ENCODE measurements at places on chromosomes 11 and 22.

GRCh38 chr11:79414644-79415317 lies 26.0 kb downstream of the TENM4 start:
- no peak for DNase-seq

GRCh38 chr11:126892756-126893155 lies 107.8 kb downstream of the KIRREL3 start:
- no peak for DNase-seq

- DNase-seq: peak; percentile 21
Observed at GRCh38 chr22:24423519-24424000, 3.8 kb upstream of the ADORA2A start.

DNA sequence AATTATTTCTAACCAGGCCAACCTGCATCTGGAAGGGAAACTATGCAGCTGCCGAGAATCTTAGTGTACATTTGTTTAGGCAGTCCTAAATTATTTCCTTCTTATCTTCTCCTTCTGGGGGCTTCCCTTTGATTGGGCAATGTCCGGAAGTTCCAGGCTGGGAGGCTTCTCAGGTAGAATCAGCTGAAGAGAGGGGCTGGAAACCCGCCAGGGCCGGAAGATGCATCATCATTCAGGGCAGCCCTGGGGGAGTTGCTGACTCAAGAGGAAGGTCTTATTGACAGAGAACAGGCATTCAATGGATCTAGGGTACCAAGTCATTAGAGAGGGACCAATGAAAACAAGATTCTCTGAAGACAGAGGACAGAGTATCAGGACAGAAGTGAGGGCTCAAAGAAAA lies 150.7 kb downstream of the BLID start:
- no peak for DNase-seq

GRCh38 chr11:82458761-82459160 lies 274.9 kb downstream of the FAM181B start:
- no peak for DNase-seq

DNA sequence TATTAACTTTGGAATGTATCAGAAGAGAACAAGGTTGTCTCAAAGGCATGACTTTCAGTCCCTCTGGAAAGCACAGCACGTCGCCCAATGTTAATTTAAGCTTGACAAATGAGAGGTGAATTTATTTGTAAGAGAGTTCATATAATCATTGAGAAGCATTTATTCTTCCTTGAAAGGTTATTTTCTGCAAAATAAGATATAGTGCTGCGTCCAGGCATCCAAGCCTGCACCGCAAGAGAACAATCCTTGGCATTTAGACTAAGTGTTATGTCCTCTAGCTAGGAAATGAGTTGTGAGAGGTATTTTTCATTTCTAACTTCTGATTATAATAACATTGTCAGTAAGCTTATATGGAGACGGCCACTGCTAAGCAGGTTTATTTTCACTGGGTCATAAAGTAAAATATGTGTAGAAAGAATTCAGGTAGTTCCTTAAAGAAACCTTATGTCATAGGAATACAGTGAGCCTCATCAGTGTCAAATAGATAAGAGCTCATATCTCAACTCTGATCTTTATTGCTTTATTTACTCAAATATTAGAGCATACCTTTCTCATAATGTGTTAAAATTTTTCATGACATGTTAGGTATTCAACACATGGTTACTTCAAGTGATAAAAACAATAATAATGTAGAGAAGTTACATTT lies 182.0 kb downstream of the LUZP2 start:
- no peak for DNase-seq

DNA sequence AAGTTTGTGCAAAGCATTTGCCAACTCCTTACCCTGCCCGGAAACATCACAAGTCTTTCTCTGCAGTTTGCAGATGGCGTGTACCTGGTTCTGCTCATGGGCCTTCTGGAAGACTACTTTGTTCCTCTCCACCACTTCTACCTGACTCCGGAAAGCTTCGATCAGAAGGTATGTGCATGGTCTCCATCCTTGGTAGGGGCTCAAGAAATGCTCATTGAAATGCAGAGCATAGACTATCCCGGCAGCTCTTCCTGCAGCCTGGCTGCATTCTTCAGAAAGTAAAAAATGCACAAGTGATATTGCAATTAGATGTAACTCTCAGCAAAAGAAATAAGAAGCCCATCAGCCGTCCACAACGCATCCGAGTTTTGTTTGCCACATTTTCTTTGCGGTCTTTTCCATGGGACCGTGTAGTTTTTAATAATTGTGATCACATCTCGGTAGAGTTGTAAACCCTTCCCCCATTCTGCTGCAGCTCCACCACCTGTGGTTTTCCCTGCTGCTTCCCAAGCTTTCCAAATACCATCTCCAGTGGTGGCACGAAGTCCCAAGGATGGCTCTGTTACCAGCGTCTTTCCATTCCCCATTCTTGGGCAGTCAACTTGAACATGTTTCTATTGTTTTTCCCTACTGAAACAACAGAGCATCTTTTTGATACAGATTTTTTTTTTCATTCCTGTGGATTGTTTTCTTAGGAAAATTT lies 22.7 kb upstream of the PARVG start:
- DNase-seq: no peak

GRCh38 chr22:31211862-31212730 lies at the start of gene LIMK2:
Gene LIMK2, plus strand, starts transcription at chr22:31212298. Its CDS starts 111 bp downstream, at chr22:31212409.
- DNase-seq: peak; percentile 72

- DNase-seq: no peak
Observed at GRCh38 chr11:72421351-72421750, 13.0 kb downstream of the CLPB start.

- DNase-seq: no peak
Observed at GRCh38 chr22:35498026-35498800, 42.4 kb upstream of the RASD2 start.

GRCh38 chr11:97607291-97608000 lies 1217.6 kb downstream of the JRKL start:
- DNase-seq: no peak

GRCh38 chr22:24985826-24986214 lies 33.3 kb downstream of the KIAA1671 start:
- DNase-seq: no peak

GRCh38 chr11:111870522-111870885 lies 877 bp downstream of the ALG9 start:
- no peak for DNase-seq

- no peak for DNase-seq
Observed at GRCh38 chr11:128886406-128887124, 4.6 kb upstream of the KCNJ5 start.

DNA sequence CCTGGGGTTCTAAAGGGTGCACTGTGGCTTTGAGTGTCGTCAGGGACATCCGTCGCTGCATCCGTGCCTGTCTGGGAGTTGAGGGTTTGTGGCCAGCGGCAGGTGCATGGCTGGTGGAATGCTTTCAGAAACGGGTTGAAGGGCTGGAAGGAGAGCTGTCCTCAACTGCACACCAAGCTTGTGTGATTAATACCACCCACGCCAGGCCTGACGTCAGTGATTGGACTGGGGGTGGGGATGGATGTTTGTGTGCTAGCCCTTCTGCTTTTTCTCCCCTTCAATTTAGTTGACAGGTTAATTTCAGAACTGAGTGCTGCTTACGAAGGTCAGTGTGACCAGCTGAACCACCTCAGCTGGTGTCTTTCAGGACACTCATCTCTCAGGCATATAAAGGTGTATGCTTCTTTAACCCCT lies 3.2 kb upstream of the GAB2 start:
- no peak for DNase-seq

DNA sequence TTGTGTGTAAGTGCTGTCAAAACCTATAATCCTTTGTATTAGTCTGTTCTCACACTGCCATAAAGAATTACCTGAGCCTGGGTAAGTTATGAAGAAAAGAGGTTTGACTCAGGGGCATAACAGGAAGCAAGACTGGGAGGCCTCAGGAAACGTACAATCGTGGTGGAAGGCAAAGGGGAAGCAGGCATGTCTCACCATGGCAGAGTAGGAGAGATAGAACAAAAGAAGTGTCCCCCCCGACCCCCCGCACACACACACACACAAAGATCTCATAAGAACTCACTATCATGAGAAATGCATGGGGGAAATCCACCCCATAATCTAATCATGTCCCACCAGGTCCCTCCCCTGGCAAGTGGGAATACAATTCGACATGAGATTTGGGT lies 2.3 kb upstream of the USP28 start:
- no peak for DNase-seq

- DNase-seq: no peak
Observed at GRCh38 chr11:116515664-116516184, 257.1 kb downstream of the BUD13 start.

GRCh38 chr22:20823264-20823663 lies 35.3 kb downstream of the PI4KA start:
- DNase-seq: no peak

DNA sequence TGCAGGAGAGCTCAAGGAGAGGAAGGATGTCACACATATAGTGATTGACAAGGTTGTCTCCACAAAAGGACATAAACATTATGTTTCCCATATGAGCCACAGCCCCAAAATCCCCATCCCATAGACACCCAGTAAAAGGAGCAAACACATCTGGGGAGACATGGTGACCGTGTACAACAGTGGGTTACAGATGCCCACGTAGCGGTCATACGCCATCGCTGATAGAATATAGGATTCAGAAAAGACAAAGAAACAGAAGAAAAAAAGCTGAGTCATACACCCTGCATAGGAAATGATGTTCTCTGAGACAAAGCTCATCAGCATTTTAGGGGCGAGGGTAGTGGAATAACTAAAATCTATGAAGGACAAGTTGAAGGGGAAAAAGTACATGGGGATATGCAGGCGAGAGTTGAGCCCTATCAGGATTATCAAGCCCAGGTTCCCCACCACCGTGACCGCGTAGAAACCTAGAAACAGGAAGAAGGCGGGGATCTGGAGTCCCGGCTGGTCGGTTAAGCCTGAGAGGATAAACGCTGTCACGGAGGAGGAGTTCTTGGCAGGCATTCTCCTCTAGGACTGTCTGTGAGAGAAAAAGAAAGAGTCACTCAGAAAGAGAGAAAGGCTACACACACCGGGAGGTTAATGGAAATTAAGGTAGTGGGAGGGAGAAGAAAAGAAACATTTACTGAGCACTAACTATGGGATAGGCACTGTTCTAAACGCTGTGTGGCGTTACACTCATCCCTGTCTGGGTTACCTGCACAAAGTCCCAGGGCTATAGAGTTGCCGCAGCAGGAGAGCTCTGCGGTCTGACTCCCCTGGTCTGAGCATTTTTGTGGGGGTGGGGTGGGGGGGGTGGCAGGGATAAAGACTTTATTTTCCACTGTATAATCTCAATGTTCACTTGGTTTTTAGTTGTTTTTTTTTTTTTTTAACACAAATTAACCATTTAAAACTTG lies 36.1 kb upstream of the OR8B8 start:
- DNase-seq: no peak

DNA sequence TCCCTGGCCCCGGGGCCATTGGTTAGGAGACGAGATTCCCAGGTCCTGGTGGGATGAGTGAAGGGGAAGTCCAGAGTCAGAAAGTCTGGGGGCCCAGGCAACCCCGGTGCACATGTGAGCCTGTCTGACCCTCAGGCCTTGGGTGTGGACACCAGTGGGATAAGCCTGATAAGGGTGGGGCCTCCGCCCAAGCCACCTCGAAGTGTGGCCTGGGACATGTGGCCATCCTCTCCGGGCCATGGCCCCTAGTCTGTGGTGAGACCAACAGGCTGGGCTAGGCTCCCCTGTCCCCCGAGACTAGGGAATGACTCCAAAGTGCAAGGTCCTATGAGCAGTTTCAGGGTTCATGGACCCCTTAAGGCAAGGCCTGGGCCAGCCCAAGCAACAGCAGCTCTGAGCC lies 6.3 kb downstream of the CABP7 start:
- no peak for DNase-seq

GRCh38 chr11:31959716-31960115 lies 131.2 kb upstream of the RCN1 start:
- DNase-seq: no peak

GRCh38 chr11:804599-804964 lies 449 bp downstream of the PIDD1 start:
- DNase-seq: no peak

GRCh38 chr11:108877178-108877577 lies 212.3 kb downstream of the DDX10 start:
- DNase-seq: no peak

GRCh38 chr11:60924906-60925853 lies 920 bp downstream of the TMEM132A start:
- no peak for DNase-seq

DNA sequence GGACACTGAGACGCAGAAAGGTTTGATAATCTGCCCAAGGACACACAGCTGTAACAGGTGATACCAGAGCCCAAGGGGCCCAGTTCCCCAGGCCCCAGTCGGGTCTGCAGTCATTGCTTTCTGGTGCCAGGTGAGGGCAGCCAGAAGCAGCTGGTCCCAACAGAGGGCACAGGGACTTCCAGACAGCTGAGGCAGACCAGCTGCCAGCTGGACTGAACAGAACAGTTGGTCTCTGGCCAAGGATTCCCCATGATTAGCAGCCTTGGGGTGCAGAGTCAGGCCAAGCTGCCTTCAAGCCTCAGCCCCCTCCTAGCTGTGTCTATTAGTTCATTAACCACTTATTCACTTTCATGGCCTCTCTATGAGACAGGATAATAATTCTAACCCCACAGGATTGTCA lies 105.6 kb downstream of the RRAS2 start:
- DNase-seq: peak; percentile 6

- DNase-seq: no peak
Observed at GRCh38 chr11:90220391-90220790, 2.5 kb downstream of the CHORDC1 start.

DNA sequence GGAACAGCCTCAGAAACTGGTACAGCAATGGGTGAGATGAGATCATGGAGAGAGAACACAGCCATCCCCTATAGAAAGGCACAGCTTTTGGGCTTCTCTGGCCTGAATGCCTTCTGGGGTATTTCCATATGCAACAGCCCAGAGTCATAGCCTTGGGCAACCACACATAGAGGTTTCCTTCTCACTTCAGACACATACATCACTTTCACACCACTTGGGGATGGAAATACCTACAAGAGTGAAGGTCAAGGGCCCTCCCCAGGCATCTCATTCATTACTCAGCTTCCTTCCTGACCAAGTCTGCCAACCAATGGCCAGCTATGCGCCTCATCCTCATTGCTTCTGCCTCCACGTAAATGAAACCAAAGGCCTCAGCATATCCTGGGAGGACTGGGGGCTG lies 17.7 kb upstream of the OLFML1 start:
- DNase-seq: no peak

DNA sequence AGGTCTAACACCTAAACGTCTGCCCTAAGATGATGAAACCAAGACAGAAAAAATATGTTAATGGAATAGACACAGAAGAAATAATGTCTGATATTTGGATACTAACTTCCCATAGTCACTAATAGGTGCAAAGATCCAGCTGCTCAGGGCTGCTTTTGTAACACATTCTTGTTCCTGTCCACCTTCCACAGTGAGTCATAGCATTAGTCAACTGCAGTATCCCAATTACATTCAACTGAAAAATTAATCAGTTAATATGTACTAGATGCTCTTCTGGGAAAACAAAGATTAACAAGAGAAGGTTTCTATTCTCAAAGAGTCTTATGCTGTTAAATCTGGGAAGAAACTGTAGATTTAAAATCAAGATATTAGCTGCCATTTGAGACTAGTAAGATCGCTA lies 47.6 kb downstream of the HEPHL1 start:
- no peak for DNase-seq
